GM03348 (cell line): ENCODE measurements at places on chromosomes 2 and 18.

GRCh38 chr2:229539628-229540027 is 174.7 kb downstream of the DNER start:
- no peak for DNase-seq

DNA sequence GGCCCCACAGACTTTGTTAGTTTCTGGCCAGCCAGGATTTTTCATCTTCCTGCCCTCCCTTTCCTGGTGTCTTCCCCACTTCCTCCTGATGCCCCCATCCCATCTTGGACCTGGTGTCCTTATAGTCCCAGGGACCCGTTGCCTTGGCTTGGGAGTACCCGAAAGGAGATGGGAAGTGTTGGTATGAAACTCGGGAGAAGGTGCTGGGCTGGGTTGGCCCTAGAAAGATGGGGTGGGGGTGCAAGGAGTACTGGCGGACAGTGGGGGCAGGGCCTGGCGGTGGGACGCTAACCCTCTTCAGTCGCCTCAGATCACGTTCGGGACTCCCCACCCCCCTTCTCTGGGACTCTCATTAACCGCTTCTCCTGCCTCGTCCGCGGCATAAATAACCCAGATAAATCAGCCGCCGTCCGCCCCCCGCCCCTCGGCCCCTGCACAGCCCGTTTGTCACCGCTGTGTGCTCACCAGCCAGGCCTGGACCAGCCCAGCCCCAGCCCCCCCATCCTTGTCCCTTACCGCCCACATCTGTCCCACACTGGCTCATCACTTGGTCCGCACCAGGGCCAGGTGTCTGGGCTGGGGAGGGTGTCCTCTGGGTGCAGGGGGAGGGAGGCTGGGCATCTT is 3.7 kb upstream of the ASIC4 start:
- no peak for DNase-seq

DNA sequence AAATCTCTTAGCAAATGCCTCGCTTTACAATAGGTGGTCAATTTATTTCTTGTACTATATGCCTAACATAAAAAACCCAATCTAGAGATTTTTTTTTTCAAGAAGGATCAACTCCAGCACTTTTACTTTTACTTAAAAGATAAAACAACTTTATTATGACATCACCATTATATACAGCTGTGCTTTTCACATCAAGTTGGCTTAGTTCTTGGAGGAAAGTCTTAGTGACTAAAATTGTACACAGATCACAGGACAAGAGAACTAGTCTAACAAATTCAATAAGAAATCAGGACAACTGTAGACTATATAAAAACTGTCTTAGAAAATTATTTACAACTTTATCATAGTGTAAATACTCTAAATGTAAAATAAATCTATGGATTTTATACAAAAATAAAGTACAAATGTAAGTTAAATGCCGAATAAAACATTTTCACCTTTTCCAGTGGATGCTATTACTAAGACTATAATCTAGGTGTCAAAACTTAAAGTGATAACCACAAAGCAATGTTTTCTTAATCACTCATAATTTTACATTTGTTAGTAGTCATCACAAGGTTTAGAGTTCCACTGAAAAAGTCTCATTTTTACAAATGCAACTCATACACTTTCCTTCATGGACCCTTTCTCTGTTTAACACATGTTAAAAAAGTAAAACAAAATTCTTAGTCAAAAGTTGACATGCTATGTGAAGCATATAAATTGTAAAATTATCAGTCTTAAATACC is 5.4 kb upstream of the CD302 start:
- DNase-seq = no peak

- no peak for DNase-seq
Observed at GRCh38 chr2:112876257-112876970, 34.6 kb upstream of the IL37 start.

DNA sequence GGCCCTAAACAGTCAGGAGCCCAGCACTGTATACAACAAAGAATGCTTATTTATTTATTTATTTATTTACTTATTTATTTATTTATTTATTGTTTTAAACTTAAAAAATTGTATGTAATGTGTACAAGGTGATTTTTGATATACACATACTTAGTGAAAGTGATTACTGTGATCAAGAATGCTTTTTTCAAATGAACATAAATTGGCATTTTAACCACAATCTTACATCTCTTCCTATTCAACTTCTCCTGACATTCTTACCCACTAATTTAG is 776.6 kb downstream of the TSN start:
- no peak for DNase-seq

- DNase-seq = no peak
Observed at GRCh38 chr2:96698221-96698861, 41.5 kb downstream of the LMAN2L start.

DNA sequence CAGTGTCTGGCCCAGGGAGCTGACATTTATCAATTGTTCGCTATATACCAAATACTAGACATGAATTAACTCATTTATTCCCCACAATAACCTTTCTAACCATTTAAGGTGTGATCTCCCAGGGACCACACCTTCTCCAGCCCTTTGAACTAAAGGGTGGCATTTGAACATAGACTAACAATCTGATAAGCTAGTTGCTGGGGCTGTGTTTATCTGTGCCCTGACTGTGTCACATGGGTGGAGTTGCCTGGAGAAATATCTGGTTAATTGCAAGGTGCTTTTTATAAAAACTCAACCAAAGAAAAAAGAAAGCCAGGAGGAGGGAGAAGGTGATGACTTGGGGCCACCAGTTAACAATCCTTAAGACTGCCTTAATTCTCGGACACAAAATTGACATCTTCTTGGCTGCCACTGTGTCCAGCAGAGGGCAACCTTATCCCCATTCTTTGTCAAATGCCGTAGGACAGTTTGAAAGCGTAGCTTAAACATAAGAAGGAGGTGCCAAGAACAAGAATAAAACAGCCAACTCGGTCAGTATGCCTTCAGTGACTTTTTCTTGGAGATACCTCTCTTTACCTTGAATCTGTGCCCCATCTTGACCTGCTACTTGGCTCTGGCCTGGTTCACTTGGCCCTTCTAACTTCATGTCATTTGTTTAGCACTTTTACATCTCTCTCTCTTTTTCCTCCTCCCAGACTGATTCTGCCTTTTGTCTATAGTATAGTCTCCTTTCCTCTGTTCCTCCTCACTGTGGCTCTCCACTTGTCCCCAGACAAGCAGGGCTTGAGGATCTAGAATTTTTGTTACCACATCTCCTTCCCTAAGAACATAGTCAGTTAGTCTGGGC is 183.4 kb downstream of the MYO3B start:
- peak; percentile 12 for DNase-seq

DNA sequence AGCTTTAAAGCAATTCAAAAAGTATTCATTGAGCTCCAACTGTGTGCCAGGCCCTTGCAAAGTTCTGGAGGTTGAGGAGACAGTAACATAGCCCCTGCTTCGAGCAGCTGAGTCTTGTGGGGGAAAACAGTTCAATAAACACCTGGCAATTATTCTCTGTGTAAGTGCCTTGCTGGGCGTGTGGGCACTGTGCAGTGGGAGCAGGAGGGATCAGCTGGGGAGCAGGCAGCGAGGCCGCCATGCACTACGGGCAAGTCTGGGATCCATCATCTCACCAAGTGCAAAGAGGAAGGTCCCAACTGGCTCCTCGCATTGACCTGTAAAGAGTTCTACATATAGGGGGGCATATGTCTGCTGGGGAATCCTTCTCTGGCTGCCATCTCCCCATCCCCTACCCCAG is 342.2 kb upstream of the HS6ST1 start:
- no peak for DNase-seq

DNA sequence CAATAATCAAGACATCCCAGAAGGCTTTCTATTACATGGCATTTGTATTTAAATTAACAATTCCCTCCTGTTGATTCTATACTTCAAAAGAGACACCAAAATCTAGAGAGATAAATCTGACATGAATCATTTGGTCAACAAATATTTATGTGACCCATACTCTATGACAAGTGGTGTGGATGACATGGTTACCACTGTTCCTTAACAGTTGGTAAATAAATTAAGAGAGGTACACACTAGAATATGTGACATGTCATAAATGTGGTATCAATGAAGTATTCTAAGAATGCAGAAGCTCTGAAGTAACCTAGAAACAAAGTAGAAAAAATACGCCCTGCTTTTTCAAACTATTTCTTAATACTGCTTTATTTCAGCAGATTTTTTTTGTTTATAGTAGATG is 255.4 kb downstream of the EXOC6B start:
- peak; percentile 31 for DNase-seq

- DNase-seq = no peak
Observed at GRCh38 chr2:223936862-223937326, 8.2 kb downstream of the WDFY1 start.

- no peak for DNase-seq
Observed at GRCh38 chr2:196086517-196087368, 18.1 kb upstream of the DNAH7 start.
